HS-27A (cell line): ENCODE measurements at places on chromosomes 11 and 22.

- no peak for DNase-seq
Measured at GRCh38 chr22:47626428-47627390, 864.3 kb downstream of the TBC1D22A start.

DNA sequence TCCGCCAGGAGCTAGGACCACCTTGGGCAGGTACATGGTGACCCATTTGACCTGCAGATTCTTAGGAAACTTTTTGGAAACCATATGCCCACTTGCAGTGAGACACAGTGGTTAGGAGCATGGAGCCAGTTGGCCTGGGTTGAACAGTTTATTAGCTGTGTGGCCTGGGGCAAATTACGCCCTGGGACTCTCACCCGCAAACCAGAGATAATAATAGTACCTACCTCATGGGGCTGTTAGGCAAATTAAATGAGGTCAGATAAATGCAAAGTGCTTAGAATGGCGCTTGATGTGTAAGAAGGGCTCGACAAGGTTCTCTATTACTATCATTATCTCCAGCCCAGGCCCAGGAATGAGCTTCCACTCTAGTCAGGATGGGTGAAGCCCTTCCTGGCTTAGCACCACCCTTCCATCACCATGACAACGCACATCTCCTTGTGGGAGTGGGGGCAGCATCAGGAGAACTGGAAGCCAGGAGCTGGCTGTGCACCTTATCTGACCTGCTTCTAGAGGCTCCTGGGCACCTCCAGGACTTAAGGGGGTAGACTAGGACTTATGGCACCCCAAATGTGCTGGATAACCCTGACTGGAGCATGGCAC lies 5.1 kb downstream of the SYT12 start:
- DNase-seq = no peak

- no peak for DNase-seq
Measured at GRCh38 chr11:121654259-121654842, 201.6 kb upstream of the SORL1-AS1 start.

DNA sequence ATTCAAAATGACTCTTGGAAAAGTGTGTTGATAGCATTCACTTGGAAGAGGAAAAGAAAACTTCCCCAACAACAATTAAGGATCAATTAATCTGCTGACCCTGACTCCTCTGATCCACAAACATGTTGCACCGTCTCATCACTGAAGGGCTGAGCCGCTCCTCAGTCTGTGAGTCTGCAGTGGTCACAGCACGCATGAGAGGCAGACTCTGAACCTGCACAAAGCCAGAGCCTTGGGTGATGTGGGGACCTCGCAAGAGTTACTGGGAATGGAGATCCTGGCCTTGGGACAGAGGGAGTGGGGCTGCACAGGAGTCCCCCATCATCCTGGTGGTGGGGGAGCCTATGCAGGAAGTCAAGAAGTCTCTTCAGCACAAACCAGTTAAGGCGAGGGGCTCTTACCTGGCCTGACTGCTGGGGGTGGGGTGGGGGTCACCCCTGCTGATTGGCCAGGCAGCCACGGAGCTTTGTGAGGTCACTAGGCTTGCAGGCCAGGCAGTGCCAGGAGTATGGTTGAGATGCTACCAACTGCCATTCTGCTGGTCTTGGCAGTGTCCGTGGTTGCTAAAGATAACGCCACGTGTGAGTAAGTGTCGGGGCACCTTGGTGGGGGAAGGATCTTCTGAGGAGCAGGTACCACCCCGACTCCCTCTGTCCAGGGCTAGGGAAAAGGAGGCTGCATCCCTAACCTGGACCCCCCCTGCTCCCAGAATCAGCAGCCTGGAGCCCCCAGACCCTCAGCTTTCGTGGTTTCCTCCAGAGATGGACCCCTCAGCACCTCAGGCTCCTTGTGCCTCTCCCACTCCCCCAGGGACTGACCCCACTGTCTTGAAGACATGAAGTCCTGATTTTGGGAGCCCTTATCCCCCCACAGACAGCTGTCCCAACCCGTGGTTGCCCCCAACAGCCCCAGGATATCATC lies at the start of gene ACR:
TSS of gene ACR (plus strand) at position 477 of the 921 bp plus-strand sequence. CDS start at position 509, 32 bp downstream.
- no peak for DNase-seq

DNA sequence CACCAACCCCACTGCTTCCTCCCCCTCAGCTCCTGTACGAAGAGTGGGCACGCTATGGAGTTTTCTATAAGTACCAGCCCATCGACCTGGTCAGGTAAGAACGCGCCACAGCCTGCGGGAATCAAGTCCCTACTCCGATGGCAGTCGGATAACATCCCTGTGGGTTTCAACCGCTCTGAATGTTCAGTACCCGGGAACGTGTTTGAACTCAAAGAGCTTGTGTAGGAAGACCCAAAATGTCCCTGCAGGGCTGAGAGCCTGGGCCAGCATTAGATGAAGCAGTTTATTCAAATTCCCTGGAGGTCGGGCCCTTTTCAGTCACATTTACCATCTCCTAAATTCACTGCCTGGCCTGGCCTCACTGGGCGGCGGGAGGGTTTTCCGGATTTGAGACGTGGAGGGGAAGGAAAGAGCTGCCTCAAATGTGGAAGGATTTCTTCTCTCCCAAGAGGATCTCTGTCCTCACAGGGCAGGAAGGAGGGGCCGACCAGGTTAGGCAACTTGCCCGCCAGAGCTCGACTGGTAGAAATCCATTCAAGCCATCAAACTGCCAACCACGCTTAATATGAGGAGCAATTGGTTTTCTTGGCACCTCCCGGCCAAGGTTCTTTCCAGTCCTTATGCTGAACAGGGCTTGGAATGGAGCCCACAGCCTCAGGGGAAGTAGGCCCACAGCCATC lies 46.3 kb downstream of the ANO1 start:
- DNase-seq = no peak

DNA sequence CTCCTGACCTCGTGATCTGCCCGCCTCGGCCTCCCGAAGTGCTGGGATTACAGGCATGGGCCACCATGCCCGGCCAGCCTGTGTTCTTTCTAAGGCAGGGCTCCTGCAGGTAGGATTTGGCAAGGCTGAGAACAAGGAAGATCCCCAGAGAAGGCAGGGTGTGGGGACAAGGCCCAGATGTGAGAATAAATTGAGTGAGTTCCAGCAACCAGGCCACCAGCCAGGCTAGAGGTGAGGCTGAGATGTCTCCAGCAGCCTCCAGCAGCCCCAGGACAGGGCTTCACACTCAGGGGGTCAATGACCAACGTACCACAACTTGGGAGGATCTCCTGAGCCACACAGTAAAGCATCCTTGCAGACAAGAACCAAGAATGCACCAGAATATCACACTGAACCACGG lies 75.1 kb downstream of the BUD13 start:
- DNase-seq = no peak

DNA sequence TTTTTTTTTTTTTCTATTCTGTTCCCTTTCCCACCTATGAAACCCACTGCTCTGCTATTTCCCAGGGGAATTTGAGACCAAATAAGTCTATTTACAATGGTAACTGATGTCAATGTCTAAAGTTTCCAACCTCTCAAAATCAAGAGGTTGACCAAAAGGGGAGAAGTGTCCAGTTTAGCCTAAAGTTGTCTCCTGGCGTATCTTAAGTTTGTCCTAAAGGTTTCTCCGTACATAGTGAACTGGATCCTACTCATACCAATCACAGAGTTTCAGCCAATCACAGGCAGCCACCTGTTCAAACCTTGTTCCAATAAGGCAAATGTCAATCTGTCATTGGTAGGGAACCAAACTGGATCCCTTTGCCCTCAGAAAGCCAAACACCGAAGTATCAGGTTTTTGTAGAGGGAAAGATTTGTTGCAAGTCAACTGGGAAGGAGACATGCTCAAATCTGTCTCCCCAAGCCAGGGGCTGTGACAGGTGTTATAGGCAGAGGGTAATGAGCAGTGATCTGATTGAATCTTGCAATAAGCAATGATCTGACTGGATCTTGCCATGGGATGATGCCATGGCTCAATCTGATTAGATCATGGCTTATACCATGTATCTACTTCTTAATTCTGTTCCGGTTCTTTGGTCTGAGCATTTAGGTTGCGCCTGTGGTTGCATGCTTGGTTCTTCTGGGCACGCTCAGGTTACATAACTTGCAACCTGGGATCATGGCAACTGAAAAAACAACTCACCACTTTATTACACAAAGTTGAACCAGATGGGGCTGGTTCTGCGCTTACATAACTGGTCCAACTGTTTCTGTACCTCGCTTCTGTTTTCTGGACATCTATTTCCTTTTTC lies 1.1 kb upstream of the VPS37C start:
- no peak for DNase-seq

DNA sequence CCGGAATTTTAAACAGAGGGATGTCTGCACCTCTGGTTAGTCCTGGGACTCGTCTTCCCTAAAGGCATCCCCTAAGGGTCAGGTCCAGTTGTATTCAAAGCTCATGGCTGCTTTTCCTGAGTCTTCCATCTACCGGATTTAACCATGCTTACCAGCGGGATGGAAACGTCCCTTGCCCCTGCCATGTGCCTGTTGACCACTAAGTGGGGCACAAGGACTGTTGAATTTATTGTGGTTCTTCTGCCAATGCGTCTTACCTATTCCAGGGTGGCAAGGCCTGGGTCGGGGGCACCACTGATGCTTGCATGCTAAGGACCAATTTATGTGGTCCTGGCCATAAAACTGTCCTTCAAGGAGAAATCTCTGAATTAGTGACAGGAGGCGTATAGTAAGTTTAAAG lies 25.6 kb downstream of the ANKRD42 start:
- no peak for DNase-seq

DNA sequence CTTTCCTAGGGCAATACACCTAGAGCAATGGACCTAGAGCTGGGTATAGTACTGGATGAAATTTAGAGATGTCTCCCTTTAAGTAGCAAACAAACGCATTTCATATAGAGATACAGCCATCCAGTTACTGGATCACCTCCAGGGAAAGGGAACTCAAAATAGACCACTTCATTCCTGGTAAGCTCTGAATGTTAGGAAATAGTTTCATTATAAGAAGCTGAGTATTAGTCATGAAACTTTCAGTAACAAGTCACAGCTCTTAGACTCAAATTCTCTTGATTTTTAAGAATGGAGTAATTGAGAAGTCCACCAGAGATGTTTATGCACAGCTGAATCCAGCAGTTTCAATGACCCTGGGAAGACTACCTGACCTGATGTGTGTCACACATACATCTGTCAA lies 221.9 kb downstream of the FAM76B start:
- no peak for DNase-seq

GRCh38 chr11:116510166-116510565 lies 262.6 kb downstream of the BUD13 start:
- no peak for DNase-seq

DNA sequence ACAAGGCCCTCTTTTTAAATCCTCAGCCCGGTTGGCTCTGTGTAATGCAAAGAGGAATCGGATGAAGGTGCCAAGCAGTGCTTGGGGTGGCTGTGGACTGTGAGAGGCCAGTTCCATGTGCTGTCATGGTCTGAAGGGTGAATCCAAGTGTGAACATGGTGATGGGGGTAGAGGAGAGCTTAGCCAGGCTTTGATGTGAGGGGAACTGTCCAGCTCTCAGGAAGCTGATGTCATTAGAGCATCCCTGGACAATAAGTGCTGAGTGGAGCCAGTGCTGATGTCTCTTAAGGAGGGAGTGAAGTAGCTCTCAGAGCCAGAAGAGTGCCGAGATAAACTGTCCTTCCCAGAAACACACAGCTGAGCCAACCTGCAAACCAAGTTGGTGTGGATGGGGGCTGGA lies 53.6 kb downstream of the NAV2 start:
- DNase-seq = no peak

DNA sequence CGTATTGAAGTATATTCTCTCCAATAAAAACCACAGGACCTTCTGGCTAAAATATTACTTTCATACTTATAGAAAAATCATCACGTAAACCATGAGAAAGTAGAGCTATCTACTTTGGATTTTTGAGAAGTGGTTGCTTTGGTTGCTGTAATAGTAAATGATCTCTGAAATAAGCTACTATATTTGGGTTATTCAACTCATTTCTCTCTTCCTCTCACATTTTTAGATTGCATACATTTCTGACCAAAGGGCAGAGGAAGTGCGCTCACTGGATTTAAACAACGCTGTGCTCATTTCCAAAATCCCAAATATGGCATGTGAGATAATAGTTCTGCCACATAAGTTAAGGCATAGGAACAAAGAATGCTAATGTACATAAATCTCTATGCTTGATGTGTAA lies 357.0 kb downstream of the LRRC4C start:
- no peak for DNase-seq

- DNase-seq = no peak
Measured at GRCh38 chr11:88335284-88335683, 2.3 kb downstream of the CTSC start.

- DNase-seq = no peak
Measured at GRCh38 chr11:64711956-64712362, 11.0 kb downstream of the NRXN2 start.

GRCh38 chr11:120652705-120653335 lies 141.3 kb downstream of the GRIK4 start:
- DNase-seq = no peak

GRCh38 chr22:30027169-30027568 lies 53.1 kb upstream of the HORMAD2 start:
- DNase-seq = no peak

GRCh38 chr11:18314784-18315523 lies 7.0 kb downstream of the HPS5 start:
- no peak for DNase-seq

DNA sequence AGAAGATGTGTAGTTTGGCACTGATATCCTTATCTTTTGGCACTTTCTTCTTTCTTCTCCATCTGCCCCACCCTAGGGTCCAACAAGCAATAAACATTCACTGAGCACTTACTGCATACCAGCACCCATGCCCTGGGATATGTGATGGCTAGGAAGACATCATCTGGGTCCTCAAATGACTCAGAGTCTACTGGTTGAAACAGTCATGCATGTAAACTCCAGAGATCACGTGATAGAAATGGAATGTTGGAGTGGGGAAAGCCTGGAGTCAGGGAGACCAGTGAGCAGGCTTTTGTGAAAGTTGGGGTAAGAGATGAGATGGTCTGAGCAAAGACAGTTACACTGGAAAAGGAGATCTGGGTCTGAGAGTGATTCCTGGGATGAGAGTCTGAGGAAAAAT lies 724.9 kb upstream of the TENM4 start:
- peak; percentile 62 for DNase-seq

DNA sequence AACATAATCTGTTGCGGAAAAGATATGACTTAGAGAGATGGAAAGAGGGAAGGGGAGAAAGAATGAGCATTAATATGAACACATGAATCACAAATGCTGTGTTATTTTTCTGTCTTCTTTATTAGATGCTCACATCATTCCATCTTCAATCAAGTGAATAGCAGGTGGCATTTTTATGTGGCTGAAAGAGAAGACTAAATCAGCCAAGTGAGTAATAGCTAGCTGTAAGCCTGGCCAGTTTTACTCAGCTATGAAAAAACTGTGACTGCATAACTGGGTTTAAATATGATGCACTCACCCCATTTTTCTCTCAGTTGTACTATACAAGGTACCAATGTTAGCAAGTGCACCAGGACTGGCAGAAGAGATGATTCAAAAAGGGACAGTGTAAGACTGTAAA lies 571.1 kb downstream of the JRKL start:
- DNase-seq = no peak

GRCh38 chr11:44767421-44767820 lies 40.7 kb downstream of the TSPAN18 start:
- DNase-seq = peak; percentile 52

DNA sequence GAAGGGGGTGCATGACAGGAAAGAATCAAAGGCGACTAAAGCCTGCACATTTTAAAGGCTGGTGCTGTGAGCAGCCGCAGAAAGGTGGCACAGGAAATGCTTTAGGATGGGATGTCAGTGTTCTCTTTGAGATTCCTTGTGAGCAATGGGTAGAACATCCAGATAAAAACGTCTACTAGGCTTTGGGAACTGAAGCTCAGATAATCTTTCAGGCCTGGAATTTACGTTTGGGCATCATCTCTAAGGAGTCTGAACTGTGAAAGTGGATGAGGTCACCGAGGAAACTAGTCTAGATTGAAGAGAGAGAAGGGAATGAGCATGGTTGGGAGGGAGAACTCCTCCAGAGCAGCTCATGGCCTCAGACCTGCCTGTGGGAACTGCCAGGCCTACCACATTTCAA lies 65.7 kb downstream of the FLI1 start:
- DNase-seq = peak; percentile 27
